Stomach (tissue), 19 donors: ENCODE measurements at places on chromosomes 1 and 21.

GRCh38 chr1:28680151-28680550, 11.6 kb downstream of the GMEB1 start:
- no peak for DNase-seq

- no peak for DNase-seq
These were observed 22.8 kb upstream of the CSF1 start for GRCh38 chr1:109887884-109888283.

DNA sequence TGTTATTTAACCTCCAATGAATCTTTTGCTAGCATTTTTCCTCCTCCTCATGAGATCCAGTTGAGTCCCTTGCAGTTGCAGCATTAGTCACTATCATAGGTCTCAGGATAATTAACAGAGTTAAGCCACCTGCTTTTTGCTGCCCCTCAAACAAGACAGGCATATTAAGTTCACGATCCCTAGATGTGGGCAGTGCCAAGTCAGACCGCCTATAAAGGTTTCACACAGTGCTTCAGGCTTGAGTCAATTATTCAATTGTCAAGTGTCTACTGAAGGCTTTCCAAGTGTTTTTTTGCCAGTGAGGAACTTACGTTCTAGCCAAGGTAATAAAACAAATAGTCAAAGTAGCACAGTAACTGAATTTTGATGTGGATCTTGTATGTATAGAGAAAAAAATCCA, 175.0 kb downstream of the DAB1 start:
- no peak for DNase-seq

DNA sequence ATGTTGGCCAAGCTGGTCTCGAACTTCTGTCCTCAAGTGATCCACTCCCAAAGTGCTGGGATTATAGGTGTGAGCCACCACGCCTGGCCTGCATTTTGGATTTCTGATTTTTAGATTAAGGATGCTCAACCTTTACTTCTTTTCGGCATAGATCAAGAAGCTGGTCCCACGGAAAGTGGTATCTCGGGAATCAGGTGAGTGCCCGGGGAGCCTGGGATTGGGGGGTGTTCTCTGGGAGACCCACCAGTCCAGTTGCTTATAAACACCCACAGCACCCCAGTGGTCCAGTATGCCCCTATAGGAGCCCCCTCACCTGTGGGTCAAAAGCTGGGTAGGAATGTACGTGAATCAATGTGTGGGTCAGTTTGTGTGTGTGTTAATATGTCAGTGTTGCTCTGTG, 3.2 kb downstream of the SH3D21 start:
- DNase-seq, result no peak

- no peak for DNase-seq
These were observed 90.7 kb downstream of the RHOU start for GRCh38 chr1:228825840-228826484.

GRCh38 chr1:207366022-207366421, 44.5 kb downstream of the CD55 start:
- DNase-seq, result no peak

GRCh38 chr1:1169429-1170214, 4.1 kb upstream of the TTLL10 start:
- no peak for DNase-seq

- DNase-seq, result no peak
These were observed 857 bp downstream of the GPX7 start for GRCh38 chr1:52602856-52603600.

DNA sequence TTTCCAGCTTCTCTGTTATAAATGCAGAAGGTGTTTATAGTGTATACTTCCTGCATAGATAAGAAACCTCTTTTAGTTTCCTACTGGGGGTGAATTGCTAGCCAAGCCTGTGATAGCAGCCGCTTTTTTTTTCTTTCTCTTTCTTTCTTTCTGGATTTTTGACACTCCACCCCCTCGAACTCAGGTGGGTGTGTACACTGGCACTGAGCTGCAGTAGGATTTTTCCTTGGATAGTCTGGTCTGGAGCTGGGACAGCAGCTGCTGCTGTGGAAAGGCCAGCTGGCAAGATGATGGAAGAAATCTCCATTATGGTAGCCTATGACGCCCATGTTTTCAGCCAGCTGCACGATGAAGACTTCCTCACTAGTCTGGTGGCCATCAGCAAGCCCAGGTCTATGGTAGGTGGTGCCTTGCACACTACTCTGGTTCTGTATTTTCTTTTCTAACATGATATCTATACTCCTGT, 122.5 kb upstream of the CACYBP start:
- peak; percentile 43 for DNase-seq

GRCh38 chr1:79259390-79260336, 253.1 kb upstream of the ADGRL4 start:
- DNase-seq, result peak; percentile 55

GRCh38 chr1:84090447-84091245, 53.4 kb upstream of the PRKACB start:
- DNase-seq, result peak; percentile 60

- no peak for DNase-seq
These were observed 9.3 kb downstream of the MIA3 start for GRCh38 chr1:222627232-222627631.

- no peak for DNase-seq
These were observed 7.6 kb downstream of the UBASH3A start for GRCh38 chr21:42411197-42411869.

DNA sequence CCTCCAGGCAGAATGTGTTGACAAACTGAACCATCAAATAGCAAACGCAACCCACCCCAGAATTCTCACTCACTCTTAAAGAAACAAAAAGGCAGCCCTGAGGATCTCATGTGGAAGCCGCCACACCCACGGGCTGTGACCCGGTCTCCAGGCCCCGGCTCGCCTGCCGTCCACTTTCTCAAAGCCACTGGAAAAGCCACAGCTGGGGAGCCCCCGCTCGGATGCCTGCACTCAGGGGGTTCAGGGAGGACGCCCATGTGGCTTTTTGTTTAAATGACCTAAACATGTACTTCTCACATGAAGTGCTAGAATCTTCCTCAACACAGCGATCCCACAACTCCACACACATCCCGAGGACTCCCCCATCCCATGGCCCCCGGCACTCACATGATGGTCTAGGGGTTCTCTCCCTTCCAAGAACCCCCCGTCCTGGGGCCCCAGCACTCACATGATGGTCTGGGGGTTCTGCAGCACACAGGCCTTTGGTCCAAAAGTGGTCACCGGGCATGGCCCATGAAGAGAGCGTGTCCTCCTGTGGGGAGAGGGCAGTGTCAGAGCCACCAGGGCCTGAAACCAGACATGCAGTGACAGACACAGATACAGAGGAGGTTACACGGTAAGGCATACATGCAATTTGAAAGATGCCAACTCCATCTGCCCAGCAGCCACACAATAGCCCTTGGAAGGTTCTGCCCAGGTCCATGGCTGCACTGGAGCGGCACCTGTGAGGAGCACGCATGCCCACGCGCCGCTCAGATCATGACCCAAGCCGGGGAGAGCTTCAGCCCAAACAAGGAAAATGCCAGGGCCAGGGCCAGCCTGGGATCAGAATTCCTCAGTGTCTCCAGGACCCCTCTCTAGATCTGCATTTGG, 16.5 kb downstream of the NADK start:
- no peak for DNase-seq

DNA sequence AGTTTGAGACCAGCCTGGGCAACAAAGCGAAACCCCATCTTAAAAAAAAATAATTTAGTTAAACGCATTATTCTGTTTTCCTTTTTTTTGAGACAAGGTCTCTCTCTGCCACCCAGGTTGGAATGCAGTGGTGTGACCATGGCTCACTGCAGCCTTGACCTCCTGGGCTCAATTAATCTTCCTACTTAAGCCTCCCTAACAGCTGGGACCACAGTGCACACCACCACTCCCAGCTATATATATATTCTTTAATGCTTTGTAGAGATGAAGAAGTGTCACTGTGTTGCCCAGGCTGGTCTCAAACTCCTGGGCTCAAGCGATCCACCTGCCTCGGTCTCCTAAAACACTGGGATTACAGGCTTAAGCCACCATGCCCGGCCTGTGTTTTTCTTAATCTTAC, 7.7 kb upstream of the KLF17 start:
- DNase-seq, result no peak

DNA sequence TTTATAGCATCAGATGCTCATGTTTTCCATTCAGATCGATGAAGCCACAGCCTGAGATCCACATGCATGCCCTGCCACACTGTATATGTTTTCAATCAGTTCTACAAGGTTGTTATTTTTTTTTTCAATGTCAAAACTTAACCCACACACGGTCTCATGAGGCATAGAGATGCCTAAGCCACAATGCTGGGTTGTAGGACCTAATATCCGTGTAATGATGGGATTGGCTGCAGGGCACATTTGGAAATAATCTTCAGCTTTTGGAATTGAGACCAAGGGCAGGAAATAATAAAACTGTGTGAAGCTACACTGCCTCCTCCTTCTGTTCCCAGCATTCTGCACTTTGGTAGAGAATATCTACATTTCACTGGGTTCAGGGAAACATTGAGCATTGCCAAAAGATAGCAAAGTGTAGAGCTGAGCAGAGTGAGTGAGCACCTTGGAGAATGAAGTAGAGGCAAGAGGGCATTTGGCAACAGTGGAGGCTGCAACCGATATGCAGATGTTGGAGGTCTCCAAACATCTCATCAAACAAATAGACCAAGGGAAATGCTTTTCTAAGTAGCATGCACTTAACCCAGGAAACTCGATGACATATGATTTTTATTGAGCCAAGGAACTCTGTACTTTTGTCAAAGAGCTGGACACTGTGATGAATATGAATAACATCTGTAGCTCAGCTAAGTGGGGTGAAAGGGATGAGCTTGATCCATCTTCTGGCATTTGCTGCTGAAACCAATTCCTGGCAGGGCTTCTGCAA, 176.7 kb downstream of the LYPLAL1 start:
- peak; percentile 26 for DNase-seq

DNA sequence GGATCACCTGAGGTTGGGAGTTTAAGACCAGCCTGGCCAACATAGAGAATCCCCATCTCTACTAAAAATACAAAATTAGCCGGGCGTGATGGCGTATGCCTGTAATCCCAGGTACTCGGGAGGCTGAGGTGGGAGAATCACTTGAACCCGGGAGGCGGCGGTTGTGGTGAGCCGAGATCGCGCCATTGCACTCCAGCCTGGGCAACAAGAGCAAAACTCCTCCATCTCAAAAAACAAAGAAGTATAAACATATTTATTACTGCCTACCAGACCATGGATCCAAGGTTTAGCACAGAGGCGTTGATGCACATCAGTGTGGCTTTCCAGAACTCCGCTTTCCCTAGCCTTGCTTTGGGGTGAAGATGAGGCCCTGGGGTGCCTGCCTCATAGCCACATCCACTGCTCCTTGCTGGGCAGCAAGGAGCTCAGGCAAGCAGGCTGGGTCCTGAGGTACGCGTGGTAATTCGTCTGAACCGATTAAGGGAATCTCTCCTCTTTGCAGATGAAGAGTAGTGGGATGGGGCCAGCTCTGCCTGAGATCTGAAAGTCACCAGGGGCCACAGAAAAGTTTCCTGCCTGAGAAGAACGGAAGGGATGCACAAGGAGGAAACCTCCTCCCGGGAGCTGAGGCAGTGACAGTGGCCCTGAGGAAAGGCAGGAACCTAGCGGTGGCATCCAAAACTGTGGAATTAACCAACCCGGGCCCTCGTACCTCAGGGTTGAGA, 52.3 kb upstream of the LBR start:
- no peak for DNase-seq

GRCh38 chr1:155648207-155649147, 38.5 kb downstream of the MSTO1 start:
- DNase-seq, result peak; percentile 27

DNA sequence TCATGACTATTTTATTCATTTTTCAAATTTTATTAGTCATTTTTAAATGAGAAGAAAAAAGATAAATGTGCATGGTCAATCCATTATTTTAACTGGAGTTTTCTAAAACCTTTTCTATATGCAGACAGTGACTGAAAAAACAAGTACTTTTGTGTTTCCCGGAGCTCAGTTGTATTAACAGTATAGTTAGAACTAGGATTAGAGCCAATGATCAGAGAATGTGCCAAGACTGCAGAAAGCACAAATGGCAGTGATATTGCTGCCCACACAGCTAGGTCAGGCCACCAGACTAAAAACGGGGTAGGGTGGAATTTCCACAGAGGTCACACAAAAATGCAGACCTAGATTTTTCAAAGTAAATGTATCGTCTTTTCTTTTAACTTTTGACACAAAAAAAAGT, 163.1 kb upstream of the GRIK3 start:
- DNase-seq, result no peak

- no peak for DNase-seq
These were observed 117.4 kb upstream of the TMEM51 start for GRCh38 chr1:15036101-15036500.

DNA sequence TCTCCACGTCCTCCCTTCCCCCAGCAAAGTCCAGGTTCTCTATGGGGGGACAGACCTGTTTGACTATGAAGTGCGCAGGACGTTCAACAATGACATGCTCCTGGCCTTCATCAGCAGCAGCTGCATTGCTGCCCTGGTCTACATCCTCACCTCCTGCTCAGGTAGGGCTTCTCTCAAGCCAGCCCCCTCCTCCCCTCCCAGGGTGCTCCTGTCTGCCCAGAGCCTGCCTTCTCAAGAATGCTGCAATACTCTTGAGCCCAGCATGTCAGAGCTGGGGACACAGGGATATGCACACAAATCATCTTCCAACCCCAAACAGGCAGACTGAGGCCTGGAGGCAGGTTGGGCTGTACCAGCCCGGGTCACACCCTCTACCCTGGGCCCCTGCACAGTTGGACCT, 35.4 kb downstream of the DISP3 start:
- DNase-seq, result no peak

DNA sequence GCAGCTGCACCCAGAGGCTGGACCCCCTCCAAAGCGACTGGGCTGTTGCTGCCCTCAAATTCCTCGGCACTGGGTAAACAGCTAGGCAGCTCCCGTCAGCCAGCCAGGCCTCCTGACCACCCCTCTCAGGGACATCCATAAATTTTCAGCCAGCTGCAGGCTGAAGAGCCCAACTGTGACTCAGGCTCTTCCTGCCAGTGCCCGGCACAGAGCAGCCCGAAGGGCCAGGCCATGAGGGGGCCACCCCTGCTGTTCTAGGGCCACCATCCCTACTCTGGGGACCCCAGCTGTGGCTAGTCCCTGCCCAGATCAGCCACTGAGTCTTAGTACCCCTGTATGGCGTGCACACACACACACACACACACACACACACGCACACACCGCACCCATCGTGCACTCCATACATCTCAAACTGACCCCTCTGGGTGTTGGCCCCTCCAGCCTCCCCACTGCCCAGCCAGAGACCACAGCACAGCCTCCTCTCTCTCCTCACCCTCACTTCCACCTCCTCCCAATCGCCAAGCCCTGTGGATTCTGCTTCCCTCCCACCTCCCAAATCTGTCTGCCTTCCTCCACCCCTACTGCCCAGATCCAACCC, 6.2 kb upstream of the LAPTM5 start:
- no peak for DNase-seq

DNA sequence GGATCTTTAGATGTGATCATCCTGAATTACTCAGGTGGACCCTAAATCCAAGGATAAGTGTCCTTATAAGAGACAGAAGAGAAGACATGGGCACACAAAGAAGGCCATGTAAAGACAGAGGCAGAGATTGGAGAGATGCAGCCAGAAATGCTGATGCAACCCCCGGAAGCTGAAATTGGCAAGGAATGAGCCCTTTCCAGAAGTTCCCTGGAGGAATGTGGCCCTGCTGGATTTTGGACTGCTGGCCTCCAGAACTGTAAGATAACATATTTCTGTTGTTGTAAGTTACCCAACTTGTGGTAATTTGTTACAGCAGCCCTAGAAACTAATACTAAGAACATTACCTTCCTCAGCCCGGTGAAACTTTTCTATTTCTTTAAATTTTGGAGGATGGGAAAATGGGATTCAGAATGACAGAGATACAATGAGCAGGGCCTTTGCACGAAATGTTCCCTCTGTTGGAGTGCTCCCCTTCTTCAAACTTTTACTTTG, 11.2 kb upstream of the PLPP3 start:
- DNase-seq, result no peak
